Stimulated activated CD8-positive, alpha-beta memory T cell treated with anti-CD3 and anti-CD28 coated beads, Interleukin-7, amount 100 ng/mL, for 24 hours (primary cell): ENCODE measurements at places on chromosomes 1 and 21.
A peak's percentile ranks its signal among the peaks of the same experiment; 100 is the strongest.

DNA sequence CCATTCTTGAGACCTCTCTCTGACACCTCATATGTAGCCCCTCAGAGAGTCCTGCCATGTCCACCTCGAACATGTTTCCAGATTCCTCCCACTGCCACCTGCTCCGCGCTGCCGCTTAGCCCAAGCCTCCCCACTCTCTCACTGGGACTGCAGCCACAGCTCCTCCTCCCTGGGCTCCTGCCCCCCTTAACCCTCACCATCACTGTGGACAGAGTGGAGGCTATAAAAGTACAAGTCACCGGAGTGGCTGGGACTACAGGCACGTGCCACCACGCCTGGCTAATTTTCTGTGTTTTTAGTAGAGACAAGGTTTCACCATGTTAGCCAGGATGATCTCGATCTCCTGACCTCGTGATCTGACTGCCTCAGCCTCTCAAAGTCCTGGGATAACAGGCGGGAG is 77.0 kb downstream of the VWA5B1 start:
- no peak for DNase-seq

DNA sequence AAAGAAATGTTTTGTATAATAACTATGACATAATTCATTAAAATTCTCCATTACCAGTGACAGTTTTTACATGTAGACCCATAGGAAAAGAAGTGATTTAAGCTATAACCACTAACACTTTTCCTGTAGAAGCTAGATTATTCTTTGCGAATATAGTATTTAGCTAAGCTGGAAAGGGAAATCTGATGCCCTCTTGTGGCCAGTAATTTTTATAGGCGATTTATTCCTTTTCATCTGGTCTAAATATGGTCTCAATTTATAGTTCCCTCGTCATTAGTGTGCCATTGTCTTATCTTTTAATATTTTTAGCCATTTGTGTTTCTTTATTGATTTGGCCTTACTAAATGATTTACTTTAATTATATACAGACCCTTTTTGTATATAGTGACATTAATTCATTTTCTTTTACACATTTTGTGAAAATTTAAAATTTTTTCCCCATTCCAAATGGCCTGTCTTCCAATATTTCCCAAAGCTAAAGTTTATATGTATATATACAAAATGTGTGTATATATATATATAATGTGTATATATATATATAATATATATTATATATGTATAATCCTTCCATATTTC is 26.7 kb downstream of the BTG3 start:
- DNase-seq = no peak

DNA sequence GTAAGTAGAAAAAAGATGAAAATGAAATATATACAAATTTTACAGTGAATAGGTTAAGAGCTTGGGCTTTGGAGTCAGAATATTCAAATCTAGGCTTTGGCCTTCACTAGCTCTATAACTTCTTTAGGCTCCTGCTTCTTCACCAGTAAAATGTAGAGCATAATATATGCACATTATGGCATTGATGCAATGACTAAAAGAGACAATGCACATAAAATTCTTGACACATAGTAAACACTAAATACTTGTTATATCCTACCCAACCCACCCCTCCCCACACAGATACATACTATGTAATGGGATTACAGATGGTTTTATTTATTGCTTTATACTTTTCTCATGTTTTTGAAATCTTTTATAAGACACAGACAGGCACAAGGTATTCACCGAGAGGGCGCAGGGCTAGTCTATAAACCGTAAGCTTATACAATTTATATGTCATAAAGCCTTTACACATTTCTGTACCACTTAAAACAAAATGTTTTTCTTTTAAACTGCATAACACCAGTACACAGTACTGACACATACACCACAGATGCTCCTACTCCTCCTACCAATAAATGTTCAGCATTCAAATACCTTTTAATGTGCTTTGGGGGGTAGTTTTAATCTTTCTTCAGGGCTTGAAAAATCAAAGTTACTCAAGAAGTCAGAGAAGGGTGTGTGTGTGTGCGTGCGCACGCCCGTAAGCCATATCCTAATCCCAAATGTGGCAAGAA is 109.8 kb downstream of the ACBD6 start:
- DNase-seq = no peak

GRCh38 chr1:8597455-8597854 is 220.0 kb downstream of the RERE start:
- DNase-seq = no peak

DNA sequence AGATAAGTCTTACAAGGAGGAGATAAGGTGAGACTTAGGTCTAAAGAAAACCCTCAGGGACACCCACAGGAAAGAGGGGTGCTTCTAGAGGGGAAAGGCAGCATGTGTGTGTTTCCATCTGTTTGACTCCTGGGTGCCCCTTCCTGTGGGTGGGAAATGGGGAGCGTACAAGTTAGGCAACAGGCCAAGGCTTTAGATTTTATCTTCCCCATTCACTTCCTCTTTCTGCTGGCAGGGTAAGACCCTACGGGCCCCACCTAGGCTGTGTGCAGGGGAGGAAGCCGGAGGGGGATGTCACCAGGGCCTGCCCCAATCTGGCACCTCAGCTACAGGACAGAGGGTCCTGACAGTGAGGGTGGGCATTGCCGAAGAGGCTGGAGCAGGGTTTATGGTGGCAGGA is 2.5 kb upstream of the OLIG1 start:
- no peak for DNase-seq

DNA sequence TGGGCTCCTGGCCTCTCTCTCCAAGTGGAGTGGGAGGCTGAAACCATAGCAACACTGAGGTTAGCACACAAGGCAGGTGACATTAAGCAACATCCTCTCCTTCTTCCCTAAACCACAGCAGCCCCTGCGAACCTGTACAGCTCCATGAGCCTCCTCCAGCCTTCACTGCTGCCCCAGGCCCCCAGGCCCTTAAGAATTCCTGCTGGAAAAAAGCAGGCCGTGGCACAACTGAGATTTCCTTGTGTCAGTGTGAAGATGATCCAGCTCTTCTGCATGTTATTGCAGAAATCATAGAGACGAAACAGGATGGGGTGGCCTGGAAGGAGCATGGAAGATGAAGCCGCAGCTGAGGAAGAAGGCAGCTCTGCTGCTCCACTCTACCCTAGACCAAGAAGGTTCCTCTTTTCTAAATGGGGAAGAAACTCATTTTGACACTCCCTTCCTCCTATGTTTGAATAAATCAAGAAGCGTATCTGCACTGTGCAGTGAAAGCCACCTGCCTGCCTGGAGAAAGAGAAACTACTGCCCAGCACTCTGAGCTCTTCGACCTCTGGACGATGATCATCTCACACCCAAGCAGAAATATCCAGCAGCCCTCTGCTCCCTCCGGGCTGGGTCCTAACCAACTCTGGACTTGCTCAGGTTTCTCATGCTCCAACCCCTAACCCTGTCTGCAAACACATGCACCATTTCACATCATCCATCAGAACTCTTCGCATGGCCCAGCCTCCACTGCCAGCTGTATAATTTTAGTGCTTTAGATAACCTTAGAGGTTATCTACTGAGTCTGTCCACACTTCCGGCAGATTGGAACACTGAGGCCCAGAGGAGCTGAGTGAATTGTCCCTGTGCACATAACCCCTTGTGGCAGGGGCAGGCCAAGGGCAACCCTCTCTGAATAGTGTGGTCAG is 20.7 kb downstream of the SH3BP5L start:
- no peak for DNase-seq

GRCh38 chr1:96833376-96833775 is 111.8 kb downstream of the PTBP2 start:
- DNase-seq = no peak

DNA sequence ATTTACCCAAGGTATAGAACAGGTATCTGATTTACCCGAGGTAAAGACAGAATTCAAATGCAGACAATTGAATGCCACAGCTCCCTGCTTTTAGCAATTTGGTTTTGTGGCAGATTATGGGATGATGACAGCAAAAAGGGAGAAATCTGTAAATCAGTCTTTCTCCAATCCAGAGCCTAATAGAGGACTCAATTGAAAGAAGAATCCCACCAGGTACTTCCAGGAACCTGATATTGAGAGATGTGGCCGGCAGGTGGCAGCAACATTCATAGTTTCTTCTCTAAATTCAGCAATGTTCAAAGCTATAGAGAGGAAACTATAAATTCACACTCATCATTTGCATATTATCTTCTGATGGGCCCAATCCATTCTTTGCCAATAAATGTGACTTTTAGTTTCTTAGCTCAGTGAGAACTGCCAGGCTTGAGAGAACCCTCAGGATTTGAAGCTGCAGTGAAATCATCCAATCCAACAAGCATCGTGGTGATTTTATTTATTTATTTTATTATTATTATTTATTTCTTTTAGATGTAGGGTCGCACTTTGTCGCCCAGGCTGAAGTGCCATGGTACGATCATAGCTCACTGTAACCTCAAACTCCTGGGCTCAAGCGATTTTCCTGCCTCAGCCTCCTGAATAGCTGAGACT is 9.8 kb upstream of the PHACTR4 start:
- DNase-seq = peak; percentile 58
